ENCODE measurements at places on chromosomes 4 and X.

DNA sequence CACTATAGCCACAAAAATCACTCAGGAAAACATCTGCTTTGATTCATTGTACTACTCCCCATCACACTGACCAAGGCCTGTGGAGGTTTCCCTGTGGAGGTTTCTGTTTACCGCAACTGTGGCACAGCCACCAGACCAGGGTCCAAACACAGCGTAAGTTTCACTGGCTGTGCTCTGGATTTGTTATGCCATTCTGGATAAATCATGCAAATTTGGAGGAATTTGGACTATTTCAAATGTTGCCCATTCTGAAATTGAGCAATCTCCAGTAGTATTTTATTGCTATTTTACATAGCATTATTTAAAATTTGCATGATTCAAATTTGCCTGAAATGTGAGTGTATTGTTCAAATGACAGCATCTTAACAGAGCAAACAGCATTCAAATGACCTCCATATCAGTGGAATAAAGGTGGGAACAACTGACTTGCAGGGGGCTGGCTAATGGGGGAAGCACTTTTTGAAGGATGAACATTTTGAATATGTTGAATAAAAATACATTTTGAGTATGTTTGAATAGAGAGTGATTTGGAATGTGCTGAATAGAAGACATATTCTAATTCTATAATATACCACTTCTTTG lies 66.1 kb upstream of the ACSL1 start:
- no peak for ATAC-seq

DNA sequence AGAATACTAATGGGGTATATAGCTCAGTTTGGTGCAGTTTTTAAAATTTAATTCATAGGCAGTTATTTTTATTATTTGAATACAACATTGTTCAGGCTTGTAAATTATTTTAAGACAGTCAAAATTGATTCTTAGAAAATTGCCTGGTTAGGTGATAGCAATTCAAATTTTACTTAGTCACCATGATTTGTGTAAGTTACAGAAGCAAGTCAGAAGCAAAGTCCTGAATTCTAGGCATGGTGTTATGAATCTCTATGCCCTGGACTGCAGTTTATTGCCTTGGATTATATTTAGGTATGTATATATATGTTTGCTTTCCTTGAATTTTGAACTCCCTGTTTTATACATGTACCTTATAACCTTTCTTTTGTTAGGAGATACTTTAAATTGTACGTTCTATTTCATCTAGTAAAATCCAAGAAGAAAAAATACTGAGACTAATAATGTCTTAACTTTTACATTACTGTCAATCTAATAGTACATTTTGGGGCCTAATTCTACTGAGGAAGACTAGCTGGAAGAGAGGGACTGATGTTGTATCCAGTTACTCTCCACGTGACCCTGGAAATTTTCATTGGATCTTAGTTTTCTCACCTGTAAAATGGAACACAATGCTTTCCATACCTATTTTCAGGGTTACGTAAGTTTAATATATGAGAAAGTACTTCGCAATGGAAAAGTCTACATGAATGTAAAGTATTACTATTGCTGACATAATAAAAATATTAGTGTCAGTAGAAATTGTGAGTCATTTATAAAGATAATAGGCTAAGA lies 25.1 kb downstream of the RAPGEF2 start:
- no peak for ATAC-seq

GRCh38 chrX:149371986-149372385 lies 133.1 kb downstream of the IDS start:
- no peak for ATAC-seq

- ATAC-seq = no peak
These were observed 121.1 kb upstream of the OTUD4 start for GRCh38 chr4:145301386-145302080.

GRCh38 chr4:78553529-78554060 lies 2.0 kb downstream of the ANXA3 start:
- ATAC-seq = no peak

DNA sequence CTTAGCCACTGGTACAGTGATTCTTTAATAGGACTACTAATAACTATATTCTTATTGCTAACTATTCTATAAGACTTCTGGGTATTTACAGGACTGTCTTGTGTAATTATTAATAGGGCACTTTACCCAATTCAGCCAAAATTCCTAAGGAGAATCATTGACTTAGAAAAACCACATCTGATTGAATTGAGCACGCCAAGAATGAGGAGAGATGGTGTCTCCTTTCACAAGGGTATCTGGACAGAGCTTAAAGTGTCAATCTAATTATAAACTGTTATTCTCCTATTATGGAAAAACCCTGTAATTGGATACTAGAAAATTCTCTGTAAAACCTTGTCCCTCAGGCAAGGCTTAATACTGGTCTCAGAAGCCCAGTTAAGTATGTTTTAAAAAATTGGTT lies 111.1 kb upstream of the TLL1 start:
- no peak for ATAC-seq
